Mammary epithelial cell (primary cell): ENCODE measurements at places on chromosomes 5 and 9.

GRCh38 chr5:4662756-4663155 lies 477.4 kb upstream of the ADAMTS16 start:
- no peak for DNase-seq

GRCh38 chr5:179327021-179327735 lies 18.1 kb downstream of the ADAMTS2 start:
- DNase-seq = no peak

DNA sequence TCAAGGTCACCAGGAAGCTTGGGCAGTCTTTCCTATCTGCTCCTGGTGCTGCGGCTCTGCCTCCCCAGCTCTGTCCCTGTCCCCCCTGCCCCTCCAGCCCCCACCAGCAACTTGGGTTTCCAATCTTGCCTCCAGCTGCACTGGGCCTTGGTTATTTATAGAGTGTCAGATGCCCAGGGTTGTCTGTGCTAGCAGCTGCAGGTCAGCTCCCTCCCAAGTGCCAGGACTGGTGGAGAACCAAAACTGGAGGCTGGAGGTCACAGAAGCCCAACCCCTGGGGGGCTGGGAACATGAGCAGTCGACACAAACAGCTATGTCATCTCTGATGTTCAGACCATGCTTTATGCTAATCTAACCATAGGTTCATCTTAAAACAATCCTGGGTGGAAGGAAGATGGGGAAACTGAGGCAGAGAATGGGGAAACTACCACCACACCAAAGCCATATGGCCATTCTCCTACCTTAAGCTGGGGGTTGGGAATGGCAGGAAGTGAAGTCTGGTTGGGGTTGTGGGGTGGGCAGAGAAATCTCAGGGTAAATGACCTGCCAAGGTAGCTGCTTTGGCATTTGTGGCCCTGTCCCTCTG lies 1.7 kb downstream of the TPM2 start:
- no peak for DNase-seq

GRCh38 chr5:1489754-1490153 lies 34.0 kb downstream of the LPCAT1 start:
- DNase-seq = no peak

DNA sequence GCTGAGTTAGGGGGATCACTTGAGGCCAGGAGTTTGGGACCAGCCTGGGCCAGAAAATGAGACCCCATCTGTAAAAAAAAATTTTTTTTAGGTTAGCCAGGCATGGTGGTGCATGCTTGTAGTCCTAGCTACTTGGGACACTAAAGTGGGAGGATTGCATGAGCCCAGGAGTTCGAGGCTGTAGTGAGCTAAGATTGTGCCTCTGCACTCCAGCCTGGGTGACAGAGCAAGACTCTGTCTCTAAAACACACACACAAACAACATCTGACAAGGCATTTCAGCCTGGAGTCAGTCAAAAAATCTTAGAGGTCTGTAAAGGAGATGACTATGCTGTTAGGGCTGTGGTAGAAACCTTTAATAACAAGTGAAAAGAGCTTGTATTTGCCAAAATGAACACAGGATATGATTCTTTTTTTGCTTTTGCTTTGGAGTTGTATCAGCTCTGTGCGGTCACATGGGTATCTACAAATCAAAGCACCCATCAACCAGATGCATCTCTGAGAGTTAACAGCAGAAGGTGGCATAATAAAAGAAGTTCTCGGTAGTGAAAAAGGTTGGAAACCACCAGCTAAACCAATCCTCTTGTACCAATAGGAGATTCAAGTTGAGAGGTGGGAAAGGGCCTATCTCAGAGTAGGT lies 3.6 kb upstream of the PSMD5 start:
- DNase-seq = no peak
